ENCODE measurements at places on chromosomes 5 and 9.

GRCh38 chr5:157978061-157978460 lies 119.1 kb upstream of the CLINT1 start:
- DNase-seq = no peak

- DNase-seq = no peak
These were observed 123.0 kb upstream of the CCNH start for GRCh38 chr5:87535706-87536105.

DNA sequence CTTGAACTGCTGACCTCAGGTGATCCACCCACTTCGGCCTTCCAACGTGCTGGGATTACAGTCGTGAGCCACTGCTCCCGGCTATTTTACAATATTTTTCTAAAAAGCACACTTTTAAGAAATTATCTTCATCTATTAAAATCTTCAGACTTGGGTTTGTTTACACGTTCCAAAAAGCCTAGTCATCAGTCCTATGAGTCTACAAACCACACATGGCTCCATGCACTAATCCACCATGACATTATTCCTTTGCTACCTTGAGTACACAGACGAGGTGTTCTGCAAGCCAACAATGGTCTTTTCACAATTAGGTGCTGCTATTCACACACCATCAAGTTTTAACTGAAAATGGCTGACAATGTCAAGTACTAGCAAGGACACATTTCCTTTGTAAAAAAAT lies 41.0 kb downstream of the TRPM6 start:
- DNase-seq = no peak

DNA sequence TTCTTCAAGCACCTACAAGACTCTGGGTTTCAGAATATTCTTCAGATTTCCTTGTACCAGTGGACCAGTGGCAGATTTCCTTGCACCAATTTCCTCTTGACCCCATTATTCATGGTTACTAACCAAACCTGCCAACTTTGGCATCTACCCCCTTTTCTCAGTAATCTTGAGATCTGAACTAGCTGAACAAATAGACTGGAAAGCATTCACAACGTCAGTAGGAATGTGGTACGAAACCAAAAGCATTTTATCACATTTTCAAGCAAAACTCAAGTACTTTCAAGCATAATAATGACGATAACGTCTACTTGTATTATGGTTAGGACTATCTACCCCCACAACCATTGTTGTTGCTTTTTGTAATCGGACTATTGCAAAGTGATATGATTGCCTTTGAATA lies 1217.3 kb downstream of the PTPRD start:
- DNase-seq = no peak

DNA sequence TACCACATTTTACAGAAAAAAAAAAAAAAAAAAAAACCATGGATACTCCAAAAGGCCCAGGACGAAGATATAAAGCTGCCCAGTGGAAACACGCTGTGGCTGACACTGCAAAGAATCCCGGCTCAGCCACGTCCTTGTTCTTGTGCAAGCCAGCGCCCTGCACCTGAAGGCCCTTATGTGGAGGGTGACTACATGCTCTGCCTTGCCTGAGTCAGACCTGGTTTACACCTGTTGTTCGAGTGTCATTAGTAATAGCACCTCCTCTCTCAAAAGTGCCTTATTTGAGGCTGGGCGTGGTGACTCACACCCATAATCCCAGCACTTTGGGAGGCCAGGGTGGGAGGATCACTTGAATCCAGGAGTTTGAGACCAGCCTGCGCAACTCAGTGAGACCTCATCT lies 54.3 kb upstream of the ZSWIM6 start:
- peak; percentile 62 for DNase-seq

GRCh38 chr5:95961617-95962474 lies at the start of gene ELL2:
Gene ELL2 (minus strand): TSS chr5:95961851. CDS start chr5:95961721, 130 bp downstream.
- peak; percentile 75 for DNase-seq

DNA sequence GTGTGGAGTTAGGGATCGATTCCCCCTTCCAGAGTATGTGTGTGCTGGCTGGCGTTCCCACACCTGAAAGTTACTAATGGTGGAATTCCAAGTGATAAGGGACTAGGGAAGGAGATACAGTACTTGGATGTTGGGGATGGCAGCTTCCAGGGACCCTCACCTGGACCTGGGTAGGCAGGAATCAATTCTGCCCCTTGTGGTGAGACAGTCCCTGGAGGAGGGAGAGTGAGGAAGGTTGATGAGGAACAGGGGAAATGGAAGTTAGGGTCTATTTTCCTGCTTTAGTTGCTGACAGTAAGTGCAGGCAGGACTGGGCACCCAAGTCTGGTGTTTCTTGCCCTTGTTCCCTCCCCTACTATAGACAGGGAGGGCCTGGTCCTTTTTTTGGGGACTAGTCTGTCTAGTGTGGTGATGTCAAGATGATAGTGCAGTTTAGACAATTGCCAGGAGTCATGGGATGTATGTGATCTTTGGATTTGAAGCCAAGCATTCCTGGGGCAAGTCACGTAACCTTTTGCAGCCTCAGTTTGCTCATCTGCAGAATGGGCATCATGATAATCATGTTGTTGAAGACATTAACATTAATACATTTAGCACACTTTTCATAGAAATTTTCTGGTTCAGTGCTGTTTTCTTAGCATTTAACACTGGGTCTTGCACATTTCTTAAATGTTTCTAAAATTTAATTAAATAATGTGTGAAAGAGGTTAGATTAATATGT lies 51.7 kb downstream of the DAB2IP start:
- no peak for DNase-seq

DNA sequence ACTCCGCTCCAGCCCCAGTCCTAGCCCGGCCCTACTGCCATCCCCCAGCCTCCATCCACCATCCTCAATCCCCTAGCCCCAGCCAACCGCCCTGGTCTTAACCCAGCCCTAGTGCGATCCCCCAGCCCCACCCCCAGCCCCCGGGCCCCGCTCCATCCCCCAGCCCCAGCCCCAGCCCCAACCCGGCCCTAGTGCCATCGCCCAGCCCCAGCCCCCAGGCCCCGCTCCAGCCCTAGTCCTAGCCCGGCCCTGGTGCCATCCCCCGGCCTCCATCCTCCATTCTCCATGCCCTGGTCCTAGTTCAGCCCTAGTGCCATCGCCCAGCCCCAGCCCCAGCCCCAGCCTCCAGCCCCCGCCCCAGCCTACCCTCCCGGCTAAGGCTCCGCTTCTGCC lies 398 bp downstream of the TOR1A start:
- no peak for DNase-seq

DNA sequence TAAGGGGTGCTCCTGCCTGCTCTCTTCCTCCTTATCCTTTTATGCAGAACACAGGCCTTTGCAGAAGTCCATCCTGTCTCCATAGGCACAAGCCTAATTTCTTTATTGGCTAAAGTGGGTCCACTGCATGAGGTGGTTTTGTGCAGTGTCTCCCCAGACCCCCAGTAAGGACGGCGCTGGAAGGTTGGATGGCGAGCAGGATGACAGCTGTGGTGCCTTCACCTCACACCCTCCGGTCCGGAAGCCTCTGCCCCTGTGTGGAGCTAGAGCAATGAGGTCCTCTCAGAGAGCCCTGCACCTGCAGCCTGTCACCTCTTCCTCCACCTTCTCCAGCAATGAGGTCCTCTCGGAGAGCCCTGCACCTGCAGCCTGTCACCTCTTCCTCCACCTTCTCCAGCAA lies 393.7 kb upstream of the IRX1 start:
- no peak for DNase-seq

- DNase-seq = no peak
These were observed 87.8 kb upstream of the APC start for GRCh38 chr5:112649882-112650281.

- DNase-seq = no peak
These were observed 49.7 kb downstream of the FAM81B start for GRCh38 chr5:95440825-95441224.

DNA sequence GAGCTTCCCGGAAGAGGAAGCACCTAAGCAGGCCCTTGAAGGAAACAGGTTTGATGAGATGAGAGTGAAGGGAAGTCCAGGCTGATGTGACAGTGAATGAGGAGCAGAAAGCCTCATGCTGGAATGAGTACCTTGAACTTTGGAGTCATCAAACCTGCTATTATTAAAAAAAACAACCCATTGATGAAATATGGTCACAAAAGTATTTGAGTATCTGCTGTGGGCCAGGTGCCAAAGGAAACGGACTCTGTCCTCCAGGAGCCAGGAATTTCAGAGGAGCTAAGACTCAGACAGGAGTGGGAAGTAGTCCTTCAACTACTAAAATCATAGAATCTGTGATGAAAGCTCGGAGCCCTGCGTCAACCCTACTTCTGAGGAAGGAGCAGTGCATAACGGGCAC lies 11.9 kb downstream of the HAND1 start:
- DNase-seq = no peak

GRCh38 chr5:53430618-53431252 lies 49.7 kb upstream of the FST start:
- DNase-seq = no peak
